ENCODE measurements at places on chromosomes 11 and 22.

- DNase-seq = no peak
These were observed 234.4 kb upstream of the E2F8 start for GRCh38 chr11:19474954-19475721.

- DNase-seq = peak; percentile 51
These were observed 6.7 kb downstream of the SLC37A2 start for GRCh38 chr11:125069796-125070195.

GRCh38 chr22:21959274-21960074 lies 6.8 kb upstream of the PPM1F start:
- DNase-seq = no peak

DNA sequence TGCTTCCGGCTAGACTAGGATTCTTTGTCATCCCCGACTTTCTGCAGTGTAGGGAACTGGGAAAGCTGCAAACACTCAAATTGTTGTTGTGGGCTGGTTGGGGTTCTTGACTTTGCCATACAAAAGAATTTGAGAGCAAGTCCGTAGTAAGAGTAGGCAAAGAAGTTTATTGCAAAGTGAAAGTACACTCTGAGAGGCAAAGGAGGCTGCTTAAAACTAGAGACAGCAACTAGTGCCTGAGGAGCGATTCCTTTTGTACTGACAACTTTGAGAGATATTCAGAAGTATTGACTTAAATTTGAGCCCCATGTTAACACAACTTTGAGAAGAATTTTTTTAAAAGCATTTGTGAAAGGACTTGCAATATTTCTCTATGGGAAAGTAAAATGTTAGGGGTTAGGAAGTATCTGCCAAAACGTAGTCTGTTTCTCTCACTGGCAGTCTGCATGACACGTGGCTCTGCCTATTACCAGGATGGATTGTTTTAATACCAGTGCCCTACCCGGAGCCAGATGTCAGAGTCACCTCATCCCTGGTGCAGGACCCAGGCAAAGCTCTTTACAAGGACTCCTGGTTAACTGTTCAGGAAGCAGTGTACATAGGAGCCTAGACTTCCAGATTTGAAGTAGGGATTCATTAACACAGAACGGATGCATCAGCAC lies 85.0 kb upstream of the CLPB start:
- no peak for DNase-seq

GRCh38 chr11:13382751-13383150 lies 80.3 kb downstream of the BTBD10 start:
- no peak for DNase-seq

- DNase-seq = no peak
These were observed 86.4 kb upstream of the BIRC3 start for GRCh38 chr11:102230911-102231310.

DNA sequence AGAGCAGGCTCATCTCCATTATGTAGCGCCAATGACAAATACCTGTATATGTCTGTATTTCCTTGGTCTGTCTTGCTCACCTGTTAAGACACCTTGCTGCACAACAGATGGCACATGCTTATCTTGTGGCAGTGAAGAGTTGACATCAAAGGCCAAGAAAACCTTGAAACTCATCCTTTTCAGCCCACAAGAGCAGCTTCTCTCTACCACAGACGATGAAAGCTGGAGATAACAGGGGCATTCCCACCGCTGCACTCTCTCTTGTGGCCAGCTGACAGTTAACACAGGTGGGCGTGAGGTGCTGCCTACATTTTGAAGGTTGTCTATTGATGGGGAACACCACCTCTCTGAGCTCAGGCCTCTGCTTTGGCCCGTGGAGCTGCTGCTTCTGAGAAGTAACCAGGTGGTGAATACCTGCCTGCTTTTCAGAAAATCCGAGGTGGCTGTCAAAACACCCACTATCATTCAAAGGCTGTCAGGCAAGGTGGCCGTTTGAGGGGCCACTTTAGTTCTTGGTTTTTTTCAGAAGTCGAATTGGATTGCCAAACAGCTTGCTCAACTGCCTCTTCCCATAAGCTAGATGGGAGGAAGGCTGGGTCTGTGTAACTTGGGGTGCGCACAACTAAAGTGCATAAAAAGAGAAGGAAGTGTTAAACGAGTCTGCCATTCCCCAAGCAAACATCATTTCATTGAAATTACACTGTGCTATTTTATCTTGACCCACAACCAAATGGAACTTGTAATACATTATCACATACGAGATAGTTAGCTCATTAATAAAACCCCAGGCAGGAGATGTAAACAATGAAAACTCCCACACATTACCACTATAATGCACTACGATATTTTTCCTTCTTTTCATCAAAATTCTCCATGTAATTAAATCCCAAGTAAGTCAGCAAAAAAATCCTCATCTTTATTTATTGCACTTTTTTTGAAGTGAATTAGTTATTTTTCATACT lies 87.1 kb upstream of the RAG2 start:
- no peak for DNase-seq

DNA sequence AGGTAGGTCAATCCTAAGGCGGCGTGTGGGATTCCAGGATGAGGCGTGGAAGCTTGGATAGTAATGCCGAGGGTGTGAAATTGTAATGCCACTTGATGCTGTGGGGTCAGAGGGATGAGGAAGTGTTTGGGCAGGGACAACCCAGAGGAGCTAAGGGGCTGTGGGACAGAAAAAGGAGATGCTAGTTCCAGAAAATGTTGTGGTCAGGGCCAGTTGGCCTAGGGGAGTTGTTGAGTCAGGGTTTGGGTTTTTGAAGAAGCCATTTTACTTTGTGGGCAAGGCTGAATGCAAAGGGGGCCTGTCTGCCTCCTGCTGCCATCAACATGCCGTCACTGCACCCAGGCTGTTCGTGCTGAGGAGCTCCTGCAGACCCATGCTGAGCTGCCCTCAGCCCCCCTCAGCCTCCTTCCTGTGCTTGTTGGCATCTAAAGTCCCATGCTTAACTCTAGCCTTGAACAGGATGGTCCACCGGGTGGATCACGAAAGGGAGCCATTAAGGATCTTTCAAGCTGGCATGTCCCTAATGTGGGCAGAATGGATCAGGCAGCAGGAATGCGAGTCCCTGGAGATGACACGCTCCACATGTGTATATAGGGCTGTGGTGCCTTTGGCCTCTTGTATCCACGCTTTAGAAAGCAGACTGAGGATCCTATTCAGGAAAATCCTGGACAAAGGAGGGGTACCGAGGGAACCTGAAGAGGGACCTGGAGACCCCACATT lies 2.1 kb downstream of the C11orf16 start:
- no peak for DNase-seq

GRCh38 chr22:21766691-21767462 lies 31.3 kb upstream of the YPEL1 start:
- no peak for DNase-seq

All from HS-5 (cell line).